ENCODE measurements at places on chromosomes 2 and 18.

- no peak for DNase-seq
These were observed 477.2 kb downstream of the TRIB2 start for GRCh38 chr2:13193900-13194299.

- DNase-seq, result no peak
These were observed 38.2 kb downstream of the NHEJ1 start for GRCh38 chr2:219122202-219122980.

GRCh38 chr2:54680397-54681041, 42.9 kb upstream of the EML6 start:
- DNase-seq, result no peak

- DNase-seq, result no peak
These were observed 64.5 kb downstream of the TMEM131 start for GRCh38 chr2:97931118-97931857.

- no peak for DNase-seq
These were observed 136.1 kb upstream of the PID1 start for GRCh38 chr2:229407170-229407569.

GRCh38 chr2:39491653-39492052, 54.6 kb upstream of the MAP4K3 start:
- DNase-seq, result no peak

DNA sequence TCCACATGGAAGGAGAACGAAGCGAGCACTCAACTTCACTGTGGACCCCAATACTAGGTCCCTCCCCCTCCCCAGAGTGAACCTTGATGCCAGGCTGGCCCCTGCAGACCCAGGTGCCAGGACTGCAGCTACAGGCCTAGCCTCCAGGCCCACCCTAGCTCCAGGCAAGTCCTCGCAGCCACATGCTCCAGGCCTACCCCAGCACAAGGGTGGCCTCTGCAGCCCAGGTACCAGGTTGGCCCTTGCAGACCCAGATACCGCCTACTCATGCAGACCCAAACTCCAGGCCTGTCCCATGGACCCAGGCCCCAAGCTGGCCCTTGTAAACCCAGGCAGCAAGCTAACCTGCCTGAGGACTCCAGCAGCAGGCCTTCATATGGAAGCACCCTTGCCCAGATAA, 44.2 kb downstream of the KCNG2 start:
- DNase-seq, result no peak

DNA sequence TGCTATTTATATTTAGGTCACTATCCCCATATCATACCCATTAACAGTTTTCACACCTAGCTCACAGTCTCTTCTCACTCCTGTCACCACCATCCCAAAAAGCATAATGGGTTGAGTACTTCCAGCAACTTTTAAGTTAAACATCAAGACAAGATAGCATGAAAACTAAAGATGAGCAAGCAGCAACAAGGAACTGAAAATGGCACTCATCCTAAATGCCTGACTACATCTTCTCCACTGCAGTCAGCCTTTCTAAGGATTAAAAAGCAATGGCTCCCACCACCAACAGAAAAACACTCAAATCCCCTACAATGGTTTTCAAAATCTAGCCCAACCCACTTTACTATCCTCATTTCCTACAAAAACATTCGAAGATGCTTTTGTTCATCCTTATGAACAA, 38.2 kb downstream of the CUL3 start:
- DNase-seq, result no peak

DNA sequence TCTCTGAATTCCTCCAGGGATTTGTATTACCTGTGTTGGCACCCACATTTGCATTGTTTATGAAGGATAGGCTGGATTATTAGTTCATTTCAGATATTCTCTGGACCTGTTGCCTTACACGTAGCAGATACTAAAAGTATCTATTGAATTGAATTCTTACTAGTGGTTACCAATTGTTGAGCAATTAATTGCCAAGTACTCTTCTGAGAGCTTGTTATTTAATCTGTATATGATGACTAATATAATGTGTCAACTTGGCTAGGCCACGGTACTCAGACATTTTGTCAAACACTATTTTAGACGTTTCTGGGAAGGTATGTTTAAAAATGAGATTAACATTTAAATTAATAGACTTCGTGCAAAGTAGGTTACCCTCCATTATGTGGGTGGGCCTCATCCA, 2.5 kb upstream of the SPP2 start:
- DNase-seq, result no peak

GRCh38 chr2:227082286-227082685, 81.7 kb downstream of the COL4A4 start:
- no peak for DNase-seq

GRCh38 chr2:222232839-222233238, 66.0 kb downstream of the PAX3 start:
- no peak for DNase-seq

- no peak for DNase-seq
These were observed 3.2 kb downstream of the TXNL4A start for GRCh38 chr18:79985172-79985571.

- DNase-seq, result no peak
These were observed 36.1 kb downstream of the ZNF407 start for GRCh38 chr18:74633652-74634352.

- no peak for DNase-seq
These were observed 228.5 kb upstream of the FSIP2 start for GRCh38 chr2:185510060-185510459.

DNA sequence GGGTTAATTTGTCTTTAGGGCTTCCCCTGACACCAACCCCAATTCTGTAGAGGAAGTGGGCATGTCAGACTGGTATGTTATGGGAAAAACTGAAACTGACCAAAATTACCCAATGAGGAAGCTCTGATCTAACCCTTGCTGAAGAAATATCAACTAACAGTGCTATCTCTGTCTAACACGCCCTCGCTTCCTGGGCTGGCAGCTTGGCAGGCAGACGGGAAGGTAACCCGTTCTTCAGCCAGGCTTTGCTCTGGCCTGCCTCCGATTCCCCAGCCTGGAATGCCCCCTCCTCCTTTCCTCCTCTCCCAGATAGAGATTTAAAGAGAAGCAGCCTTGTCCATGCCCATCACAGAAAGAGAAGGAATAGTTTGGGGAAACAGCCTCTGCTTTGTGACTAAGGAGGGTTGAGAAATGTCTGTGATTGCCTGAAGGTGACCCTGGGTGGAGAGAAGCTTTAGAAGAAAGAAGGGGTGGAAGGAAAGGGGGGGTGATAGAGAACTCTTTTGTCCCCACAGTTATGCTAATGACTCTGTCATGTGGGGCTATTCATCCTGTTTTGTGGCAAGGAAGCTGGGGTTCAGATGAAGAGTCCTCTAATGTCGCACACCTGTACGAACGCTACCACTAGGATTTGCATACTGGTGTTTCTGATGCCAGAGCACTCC, 15.4 kb downstream of the HK2 start:
- peak; percentile 56 for DNase-seq

- no peak for DNase-seq
These were observed 65.5 kb upstream of the GPC1 start for GRCh38 chr2:240369801-240370585.

- no peak for DNase-seq
These were observed 198.8 kb upstream of the TCF4 start for GRCh38 chr18:55786651-55787272.

GRCh38 chr2:180481998-180482397, 474.9 kb upstream of the CWC22 start:
- no peak for DNase-seq

DNA sequence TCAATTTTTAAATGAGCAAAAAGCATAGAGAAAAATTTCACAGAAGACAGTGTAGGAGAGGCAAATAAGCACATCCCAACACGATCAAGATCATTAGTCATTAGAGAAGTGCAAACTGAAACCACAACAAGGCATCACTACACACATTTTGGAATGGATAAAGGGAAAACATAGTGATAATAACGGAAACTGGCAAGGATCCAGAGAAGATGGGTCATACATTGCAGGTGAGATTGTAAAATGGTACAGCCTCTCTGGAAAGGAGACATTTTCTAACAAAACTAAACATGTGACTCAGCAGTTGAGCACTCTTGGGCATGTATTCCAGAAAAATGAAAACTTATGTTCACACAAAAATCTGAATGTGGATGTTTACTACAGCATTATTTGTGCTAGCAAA, 98.3 kb upstream of the TMEM17 start:
- DNase-seq, result no peak

DNA sequence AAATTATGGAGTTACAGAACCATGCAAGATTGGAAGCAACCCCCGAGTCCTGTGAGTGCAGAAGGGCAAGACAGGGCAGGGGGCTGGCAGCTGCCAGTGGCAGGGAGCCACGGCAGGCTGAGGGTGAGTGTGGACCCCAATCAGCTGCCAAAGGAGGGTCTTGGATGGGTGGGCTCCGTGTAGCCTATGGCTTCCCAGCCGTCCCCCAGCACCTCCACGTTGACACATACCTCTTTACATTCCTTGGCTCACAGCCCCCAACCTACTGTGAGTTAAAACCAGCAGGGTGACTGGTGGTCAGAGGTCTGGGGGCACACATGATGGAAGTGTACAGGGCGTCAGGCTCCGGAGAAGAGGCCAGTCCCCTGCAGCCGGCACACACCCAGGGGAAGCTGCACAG, 60.9 kb upstream of the SALL3 start:
- DNase-seq, result no peak

GRCh38 chr2:138468617-138469016, 33.0 kb upstream of the SPOPL start:
- no peak for DNase-seq

- no peak for DNase-seq
These were observed 327.7 kb downstream of the SUCLG1 start for GRCh38 chr2:84131278-84131830.

DNA sequence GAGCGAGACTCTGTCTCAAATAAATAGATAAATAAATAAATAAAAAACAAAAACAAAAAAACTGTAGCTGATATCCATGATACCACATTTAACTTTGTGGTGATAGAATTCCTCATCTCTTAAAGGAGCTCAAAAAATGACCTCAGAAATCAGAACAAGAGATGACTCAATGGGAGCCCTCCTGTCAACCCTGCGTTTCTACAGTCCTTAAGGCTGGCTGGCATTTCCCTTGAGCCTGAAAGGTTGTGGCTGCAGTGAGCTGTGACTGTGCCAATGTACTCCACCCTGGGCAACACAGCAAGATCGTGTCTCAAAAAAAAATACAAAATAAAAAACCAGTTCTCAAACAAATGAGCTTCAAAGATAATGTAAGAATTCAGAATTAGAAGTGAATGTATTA, 40.4 kb downstream of the CHST9 start:
- DNase-seq, result no peak

GRCh38 chr2:66127656-66128055, 307.3 kb upstream of the MEIS1 start:
- DNase-seq, result no peak

DNA sequence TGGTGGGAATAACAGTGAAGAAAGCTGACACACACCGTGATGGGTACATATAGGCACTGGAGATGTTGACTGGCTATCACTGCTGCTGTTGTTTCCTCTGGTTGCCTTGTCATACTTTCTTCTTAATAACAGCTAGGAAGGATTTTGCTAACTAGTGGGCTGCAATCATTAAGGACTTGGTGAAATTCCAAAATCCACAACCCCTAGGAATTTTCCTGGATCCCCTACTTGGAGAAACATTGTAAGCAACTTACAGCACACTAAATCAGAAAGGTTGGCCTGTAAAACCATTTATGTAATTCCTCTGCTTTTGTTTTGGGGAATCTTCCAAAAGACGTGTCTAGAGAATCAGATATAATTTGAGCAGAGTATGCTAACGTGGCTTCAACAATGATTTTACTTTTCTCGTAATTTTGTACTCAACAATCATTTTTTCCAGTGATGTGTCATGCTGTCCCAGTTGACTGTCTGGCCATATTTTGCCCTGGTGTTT, 8.0 kb upstream of the COL3A1 start:
- DNase-seq, result no peak

DNA sequence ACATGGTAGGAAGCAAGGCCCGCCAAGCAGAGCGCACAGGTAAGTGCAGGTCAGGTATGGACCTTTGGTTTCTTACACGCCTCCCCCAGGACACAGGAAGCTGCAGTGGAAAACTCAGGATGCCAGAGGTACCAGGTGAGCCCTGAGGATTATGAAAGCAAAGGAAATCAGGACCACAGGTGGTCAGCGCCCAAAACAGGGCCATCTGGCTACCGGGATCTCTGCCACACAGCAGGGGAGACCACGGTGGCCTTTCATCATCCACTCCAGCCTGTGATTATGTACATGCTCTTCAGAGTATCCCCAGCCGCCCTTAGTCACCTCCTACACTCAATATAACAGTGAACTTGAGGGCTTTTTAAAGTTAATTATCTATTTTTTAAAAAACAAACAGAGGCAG, 125.5 kb upstream of the EPC2 start:
- no peak for DNase-seq

- DNase-seq, result no peak
These were observed 275.9 kb upstream of the TCF4 start for GRCh38 chr18:55863876-55864275.

DNA sequence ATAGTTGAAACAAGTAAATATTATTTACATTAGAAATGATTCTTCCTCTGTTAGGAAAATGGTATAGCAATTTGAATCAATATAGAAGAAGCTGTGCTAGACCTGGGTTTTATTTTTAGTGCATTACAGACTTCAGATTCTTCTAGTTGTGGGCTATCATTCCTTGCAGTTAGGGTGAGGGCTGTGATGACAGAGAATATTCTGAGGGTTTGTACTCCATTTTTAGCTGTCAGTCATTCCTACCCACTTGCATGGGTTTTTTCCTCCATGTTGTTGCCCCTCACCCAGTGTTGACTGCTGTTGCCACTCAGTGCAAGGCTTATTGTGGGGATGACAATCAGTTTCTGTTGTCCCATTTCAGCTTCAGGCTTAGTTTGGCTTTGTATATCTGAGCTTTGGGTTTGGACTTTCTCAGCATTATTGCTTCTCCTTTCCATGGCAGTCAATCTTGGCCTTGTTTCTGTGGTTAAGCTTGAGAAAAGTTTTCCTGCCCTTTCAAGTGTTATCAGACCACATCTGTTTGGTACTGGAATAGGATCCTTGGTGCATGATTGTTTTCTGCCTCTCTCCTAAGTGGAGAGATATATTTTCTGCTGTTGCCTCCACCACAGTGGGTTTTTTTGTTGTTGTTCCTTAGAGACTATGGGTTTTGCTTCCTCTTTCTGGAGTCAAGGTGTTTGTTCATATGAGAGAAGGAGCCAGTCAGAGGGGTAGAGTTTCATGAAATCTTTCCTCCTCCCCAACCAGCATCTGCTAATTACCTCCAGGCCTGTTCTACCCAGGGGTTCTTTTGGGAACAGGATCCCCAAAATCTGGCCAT, 312.7 kb upstream of the CWC22 start:
- no peak for DNase-seq

DNA sequence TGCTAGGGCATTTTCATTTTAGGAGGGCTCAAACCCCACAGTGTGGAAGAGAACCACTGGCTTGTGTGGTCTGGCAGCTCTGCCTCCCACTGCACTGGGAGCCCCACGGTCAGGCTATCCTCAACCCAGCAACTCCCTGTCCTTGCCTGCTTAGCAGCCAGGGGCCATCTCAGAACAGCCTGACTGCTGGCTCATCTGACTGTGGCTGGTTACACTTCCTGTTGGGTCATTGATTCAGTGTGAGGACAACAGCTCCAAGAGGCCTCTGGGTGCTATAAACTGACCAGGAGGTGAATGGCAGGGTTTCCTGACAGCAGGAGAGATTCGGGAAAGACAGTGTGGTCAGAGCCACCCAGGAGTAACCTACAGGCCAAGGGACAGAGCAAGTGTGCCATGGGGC, 40.1 kb downstream of the AMER3 start:
- DNase-seq, result no peak
